ENCODE measurements at places on chromosomes 11 and 22.

DNA sequence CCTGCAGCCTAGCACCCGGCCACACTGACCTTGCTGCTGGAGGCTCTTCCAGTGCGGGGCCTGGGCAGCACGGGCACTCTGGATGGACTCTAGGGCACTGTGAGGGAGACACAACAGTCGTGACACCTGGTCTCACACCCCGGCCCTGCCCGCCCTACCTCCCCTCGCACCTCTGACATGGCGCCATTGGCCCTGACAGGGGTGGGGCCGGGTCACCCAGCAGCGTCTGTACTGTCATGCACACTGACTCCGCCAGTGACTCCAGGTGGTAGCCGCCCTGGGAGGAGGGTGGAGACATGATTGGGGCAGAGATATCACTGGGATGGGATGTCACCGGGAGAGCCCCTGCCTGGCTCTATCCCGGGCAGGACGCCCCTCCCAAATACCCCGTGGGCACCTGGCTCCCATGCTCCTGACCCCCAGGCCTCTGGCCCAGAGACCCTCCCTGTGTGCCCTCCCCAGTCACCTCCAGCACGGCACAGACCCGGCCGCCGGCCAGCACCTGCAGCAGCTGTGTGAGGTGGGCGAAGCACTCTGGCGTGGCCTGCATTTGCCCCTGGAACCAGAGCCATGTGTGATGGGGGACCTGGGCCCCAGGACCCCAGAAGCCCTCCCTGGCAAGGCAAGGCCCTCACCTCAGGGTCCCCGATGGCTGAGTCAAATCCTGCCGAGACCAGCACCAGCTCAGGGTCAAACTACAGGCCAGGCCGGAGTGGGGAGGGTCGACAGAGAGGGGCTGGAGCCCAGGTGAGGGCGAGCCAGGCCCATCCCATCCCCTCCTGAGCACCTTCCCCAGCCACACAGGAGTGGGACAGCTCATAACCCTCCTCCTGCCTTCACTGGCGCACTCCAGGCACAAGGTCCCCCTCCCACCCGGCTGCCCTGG, 2.6 kb downstream of the HDAC10 start:
- DNase-seq = no peak

- DNase-seq = no peak
Measured at GRCh38 chr11:19988598-19988997, 171.7 kb downstream of the DBX1 start.

DNA sequence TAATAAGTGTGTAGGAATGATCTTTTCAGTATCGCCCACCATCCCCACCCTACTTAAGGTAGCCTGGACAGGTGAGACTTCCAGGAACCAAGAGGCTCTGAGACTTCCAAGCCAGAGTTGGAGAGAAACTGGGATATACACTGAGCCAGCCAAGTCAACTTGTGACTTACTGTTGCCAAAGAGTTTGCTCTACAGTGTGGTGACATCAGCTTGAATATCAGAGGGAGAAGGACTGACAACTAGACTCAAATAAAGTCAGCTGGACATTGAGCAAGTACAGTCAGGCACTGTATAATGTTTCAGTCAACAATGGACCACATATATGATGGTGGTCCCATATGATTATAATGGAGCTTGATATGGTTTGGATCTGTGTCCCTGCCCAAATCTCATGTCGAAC, 1.2 kb upstream of the MMP10 start:
- DNase-seq = no peak

- DNase-seq = no peak
Measured at GRCh38 chr11:70242885-70243284, 27.6 kb upstream of the PPFIA1 start.

- DNase-seq = no peak
Measured at GRCh38 chr11:111444040-111444439, 65.0 kb upstream of the POU2AF1 start.

- no peak for DNase-seq
Measured at GRCh38 chr11:44617671-44618461, 52.4 kb downstream of the CD82 start.

DNA sequence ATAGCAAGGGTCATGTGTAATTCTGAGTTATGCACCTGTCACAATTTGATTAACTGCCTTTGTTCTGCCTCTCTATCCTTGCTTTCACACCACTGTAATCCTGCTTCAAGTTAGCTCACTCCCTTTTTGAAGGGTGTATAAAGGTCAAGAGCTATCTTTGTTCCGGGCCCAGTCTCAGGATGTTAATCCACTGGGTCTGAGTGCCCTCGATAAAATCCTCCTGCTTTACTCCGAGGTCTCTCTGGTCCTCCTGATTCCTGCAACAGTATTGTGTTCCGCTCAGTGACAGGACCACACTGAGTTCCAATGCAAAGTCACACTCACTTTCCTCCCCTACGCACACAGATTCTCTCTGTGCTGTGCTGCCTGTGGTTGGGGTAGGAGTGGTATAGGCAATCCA, 186.5 kb downstream of the DYNC2H1 start:
- DNase-seq = peak; percentile 7

- peak; percentile 32 for DNase-seq
Measured at GRCh38 chr11:11976481-11977127, 31.8 kb downstream of the DKK3 start.

- no peak for DNase-seq
Measured at GRCh38 chr22:49925525-49926128, 7.2 kb downstream of the CRELD2 start.

DNA sequence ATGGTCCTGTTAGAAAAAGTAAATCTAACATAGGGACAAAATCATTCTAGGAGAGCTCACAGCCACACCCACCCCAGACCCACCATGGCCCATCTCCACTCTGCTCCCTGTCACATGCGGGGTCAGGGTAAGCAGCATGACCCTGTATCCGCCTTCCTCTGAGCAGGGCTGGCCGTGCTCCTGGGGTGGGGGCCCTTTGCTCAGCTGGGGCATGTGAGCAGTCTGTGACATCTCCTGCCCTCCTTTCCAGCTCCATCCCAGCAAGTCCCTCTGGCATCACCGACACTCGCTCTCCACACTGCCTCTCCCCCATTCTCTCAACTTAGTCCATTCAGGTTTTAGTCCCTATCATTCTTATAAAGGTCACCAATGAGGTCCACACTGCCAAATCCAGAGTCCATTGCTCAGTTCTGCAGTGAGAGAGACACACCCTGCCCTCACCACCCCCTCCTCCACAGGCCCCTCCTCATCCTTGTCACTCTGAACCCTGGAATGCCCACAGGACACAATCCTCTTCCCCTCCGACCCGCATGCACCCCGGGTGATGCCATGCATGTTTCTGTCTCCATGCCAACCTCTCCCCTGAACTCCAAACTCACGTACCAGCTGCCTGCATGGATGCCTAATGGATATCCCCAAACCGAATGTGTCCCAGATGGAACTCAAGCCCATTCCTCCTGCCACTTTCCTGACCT, 65.1 kb upstream of the PITPNB start:
- no peak for DNase-seq

DNA sequence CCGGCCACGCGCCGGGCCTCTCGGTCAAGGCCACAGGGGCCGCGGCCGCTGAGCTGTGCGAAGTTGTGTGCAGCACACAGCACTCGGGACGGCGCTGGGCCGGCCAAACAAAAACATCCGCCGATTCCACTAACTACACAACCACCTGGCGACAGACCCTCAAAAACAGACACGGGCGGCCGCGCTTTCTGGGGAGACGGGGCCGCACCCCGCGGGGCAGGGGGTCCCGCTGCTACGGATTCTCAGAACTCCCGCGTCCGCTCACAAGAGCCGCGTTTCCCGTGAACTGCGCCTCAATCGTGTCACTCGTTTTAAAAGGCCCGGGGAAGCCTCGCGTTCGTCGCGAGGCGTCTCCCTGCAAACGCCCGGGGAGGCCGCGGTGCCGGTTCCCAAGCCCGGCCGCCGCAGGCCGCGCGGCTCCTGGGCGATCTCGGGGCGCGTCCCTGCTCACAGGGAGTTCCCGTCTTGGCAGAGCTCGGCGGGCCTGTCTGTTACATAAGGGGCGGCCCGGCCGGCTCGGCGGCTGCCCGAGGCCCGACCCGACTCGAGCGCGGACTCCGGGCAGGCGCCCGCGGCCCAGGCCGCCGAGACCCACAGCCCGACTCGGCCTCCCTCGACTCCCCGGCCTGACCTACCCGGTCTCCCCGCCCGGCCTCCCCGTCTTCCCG, 936 bp downstream of the BRD1 start:
- peak; percentile 54 for DNase-seq

DNA sequence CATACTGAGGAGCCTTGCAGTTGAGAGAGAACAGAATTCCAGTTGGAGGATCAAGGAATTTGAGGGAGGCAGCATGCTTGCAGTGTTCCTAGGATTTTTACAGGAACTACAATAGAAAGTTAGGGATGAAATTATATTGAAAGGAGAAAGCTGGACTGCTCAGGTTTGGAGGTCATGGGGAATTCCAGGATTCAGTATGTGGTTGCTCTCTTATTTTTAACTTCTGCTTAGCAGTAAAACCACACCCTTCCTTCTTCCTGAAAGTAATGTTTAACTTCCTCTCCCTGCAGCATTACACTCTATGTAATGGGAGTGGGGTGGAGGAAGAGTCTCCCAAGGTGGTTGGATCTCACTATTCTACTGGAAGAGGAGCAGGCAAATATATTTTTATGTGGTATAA, 31.3 kb downstream of the CTNND1 start:
- DNase-seq = peak; percentile 77

GRCh38 chr22:36833073-36833472, 16.2 kb upstream of the PVALB start:
- DNase-seq = no peak

- DNase-seq = peak; percentile 65
Measured at GRCh38 chr11:11848891-11849746, 7.3 kb downstream of the USP47 start.

DNA sequence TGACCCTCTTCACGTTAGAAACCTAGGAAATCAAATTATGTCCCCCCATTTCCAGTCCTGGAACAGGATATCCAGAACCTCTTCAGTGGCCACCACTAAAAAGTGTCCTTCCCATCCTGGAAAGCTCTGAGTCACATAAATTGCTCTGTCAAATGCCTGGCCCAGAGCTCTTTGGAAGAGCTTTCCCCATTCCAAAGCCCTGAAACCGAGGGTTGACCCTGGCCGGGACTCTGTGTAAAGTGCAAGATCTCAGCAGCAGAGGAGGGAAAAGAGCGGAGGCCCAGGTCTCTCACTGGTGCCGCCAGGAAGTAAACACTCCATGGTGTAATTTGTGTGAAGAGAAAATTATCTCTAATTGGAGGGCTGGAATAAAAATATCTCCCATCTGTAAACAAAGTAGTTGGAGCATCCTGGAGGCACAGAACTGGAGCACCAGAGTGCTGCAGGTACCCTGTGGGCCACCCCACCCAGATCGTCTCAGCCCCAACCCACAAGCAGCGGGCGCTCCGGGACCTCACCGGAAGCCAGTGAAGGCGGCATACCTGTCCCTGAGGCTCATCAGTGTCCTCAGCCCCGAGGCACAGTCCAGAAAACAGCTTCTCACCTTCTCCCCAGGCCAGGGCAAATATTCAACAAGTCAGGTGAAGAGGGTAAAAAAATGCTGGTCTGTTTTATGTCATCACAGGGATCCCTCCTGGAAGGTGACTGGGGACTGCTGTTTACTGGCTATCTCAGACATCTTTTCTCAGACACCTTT, 4.7 kb upstream of the JAM3 start:
- no peak for DNase-seq

GRCh38 chr11:35944503-35945136, 758 bp downstream of the LDLRAD3 start:
- DNase-seq = peak; percentile 25

DNA sequence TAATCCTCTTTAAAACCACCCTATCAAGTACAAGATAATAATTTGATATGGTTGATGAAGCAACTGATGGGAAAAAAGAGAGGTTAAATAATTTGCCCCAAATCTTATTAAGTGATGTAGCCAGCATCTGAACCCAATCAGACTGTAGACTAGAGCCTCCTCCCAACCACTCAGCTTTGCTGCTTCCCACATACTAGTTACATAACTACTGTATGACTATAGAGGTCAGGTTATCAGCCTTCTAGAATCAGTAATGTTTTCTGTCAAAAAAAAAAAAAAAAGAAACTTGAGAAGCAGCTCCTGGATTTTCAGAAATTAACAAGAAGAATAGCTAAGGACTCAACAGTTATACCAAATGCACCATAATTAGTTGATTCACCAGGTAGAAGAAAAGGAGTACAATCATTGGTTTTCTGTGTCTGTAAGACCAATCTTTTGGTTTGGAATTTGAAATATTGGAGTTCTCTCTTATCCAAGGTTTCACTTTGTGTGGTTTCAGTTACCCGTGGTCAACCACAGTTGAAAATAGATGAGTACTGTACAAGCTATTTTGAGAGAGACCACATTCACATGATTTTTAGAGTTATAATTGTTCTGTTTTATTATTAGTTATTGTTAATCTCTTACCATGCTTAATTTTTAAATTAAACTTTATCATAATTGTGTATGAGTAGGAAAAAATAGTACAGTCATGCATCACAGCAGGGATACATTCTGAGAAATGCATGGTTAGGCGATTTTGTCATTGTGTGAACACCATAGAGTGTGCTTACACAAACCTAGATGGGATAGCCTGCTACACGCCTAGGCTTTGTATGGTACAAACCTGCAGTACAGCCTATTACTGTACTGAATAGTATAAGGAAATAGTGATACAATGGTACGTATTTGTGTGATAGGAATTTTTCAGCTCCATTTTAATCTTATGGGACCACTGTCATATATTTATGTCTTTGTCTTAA, 72.2 kb downstream of the PDHX start:
- DNase-seq = no peak

- DNase-seq = no peak
Measured at GRCh38 chr11:127149410-127149809, 148.8 kb upstream of the KIRREL3 start.

- peak; percentile 28 for DNase-seq
Measured at GRCh38 chr11:108733479-108734116, 68.7 kb downstream of the DDX10 start.

DNA sequence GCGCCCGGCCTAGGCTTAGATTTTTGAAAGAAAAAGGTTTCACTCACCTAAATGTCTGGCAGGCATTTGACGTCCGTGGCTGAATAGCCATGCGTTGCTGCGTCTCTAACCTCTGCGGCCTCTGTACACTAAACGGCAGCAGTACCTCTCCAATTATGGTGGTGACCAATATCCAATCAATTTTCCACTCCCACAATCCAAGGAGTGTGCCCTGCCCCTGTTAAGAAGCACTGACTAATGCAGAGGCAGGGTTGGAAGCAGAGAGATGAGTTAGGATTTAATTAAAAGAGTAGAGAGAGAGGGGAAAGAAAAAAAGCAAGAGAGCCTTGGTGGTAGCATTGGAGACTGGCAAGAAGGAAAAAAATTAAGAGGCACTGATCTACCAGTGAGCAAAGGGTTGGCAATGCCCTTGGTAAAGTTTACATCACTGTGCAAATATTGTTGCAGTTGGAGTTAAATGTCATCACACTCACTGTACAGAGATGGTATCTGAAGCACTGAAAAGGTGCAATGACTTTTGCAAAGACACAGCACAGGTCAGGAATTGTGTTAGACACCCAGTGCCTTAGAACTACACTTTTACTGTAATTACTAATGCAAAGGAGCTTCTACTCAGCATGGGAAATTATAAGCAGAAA, 526.7 kb downstream of the NTM start:
- DNase-seq = no peak

Measured in lung microvascular endothelial cell (primary cell).